Activated effector memory CD4-positive, alpha-beta T cell treated with Interleukin-2 at 50 U/mL for 16 hours (primary cell): ENCODE measurements at places on chromosomes 3 and 15.

- no peak for DNase-seq
Observed at GRCh38 chr3:105877336-105877910, 8.6 kb upstream of the CBLB start.

GRCh38 chr3:35944926-35945710 is 305.8 kb downstream of the ARPP21 start:
- DNase-seq = no peak

DNA sequence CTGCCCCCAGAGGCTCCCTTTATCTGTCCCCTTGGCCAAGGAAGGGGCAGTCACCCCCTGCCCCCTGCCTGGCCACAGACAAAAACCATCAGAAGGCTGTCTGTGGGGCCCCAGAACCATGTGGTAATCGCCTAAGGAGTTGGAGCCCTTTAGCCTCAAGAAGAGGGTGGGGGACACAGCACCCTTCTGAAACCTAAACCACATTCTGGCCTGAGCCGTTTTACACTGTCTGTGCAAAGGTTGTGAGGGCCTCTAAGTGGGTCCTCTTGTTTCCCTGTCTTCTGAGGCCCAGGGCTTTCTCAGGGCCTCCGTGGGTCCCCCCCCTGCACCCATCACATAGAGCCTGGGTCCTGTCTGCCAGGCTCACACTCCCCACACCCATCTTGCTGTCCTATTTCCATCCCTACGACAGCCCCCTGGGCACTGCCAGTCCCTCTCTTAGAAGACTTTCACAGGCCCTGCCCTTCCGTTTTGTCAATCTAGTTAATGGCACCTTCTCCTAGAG is 17.9 kb upstream of the RPUSD3 start:
- DNase-seq = no peak

GRCh38 chr15:69498987-69499386 is 46.4 kb downstream of the RPLP1 start:
- DNase-seq = no peak

- no peak for DNase-seq
Observed at GRCh38 chr15:57234156-57234555, 142.1 kb upstream of the CGNL1 start.

GRCh38 chr3:21170964-21171363 is 580.0 kb downstream of the ZNF385D start:
- DNase-seq = no peak

DNA sequence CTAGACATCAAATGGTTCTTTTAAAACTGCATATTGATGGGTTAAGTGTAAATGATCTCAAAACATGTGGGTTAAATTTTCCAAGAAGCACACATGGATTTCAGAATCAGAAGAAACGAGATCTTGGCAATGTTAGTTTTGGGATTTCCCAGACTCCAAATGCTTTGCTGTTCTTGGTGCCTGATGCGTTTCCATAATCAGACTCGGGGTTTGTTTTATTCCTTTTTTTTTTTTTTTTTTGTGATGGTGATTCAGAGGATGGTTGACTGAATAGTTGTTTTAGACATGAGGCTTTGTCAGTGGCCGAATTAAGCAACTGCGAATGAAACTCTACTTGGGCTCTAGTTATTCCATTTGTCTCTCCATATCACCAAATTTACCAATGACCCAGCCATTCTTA is 52.2 kb upstream of the FAM98B start:
- no peak for DNase-seq

GRCh38 chr3:13711911-13712650 is 163.2 kb downstream of the FBLN2 start:
- DNase-seq = no peak

DNA sequence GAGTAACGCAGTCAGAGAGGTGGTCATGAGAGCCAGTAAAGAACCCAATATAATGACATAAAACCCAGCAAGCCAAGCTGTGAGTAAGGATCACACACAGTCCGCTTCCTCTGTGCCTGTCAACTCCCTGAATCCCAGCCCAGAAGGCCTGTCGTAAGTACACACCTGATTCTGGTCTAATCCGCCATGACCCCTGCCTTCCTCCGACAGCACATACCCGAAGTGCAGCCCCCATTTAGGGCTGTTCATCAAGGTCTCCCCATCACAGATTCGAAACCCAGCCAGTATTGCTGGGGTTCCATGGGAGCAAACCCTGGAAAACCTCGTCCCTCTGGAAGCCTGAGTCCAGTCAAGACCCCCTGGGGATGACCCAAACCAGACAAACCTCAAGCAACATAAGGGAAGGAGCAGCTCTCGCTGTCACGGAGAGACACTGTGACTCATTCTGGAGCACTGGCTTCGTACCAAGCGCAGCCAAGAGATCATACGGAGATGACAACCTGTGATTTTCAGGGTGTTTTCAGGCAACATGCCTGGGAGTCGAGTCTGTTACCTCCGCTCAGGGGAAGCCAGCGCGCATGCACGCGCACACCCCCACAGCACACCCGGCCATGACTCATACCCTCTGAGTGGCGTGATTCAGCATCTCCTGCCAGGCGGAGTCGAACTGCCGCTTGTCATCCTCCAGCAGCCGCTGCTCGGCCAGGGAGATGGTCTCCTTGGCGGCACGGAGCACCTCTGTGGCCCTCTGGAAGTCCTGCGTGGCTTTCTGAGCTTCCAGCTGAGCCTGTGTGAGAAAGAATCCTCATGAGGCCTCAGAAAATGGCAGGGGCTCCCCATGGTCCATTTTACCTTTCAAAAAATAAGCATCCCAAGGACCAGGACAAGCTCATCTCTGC is 63.0 kb downstream of the SH3BP5 start:
- peak; percentile 86 for DNase-seq

DNA sequence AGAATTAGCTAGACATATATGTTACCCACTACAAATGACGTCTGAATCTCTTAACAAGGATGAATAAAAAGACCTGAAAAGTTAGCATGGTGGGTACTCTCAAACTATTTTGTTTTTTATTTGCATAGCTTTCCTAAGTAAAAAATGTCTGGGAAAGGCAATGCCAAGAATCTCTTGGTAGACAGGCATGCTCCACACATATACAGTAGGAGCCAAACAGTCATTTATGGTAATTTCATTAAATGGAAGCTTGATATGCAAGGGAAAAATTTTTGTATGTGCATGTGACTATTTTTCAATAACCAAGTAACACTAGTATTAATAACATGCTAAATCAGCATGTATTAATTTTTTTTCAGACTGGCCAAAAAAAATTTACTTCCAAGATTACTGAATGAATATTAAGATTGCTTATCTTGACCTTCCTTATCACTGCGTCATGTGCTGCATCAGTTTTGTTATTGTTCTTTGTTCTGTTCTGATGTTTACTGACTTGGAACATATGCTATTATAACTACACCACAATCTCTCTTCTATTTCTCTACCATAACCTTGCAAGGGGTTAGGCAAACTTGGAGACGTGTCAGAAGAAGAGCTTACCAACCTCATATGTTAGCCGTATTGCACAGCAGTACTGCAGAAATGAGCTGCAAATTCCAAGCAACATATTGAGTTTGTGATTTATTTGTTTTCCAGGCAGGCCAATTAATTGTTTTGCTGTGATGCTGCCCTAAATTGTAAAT is 255.3 kb downstream of the RBMS3 start:
- no peak for DNase-seq

- no peak for DNase-seq
Observed at GRCh38 chr3:149792452-149793270, at the start of gene ANKUB1. Gene ANKUB1, minus strand, starts transcription at chr3:149792554. Its CDS starts 188 bp downstream, at chr3:149792366.

DNA sequence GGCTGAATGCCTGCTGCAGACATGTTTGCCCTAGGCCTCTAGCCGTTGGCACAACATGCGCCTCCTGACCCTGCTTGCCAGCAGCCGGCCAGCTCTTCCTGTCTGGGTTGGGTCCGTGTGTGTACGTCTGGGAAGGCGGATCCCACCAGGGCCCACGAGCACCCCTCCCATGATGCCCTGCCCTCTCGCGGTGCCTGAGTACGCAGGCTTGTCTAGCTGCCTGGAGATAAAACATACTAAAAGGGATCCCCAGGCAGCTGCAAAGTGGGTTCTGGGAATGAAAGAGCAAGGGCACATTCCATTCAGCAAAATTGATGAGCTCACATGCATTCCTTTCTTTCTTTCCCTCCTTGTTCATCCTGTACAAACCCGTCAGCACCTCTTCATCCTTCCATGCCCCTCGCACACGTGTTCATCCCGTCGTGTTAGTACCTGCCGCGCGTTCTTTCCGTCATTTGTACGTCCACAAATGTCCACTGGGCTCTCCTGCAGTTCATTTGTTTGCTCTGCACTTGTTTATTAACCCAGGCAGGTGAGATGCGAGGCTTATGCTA is 74.3 kb downstream of the FBLN2 start:
- no peak for DNase-seq

GRCh38 chr15:58053315-58054153 is 12.0 kb downstream of the ALDH1A2 start:
- no peak for DNase-seq

DNA sequence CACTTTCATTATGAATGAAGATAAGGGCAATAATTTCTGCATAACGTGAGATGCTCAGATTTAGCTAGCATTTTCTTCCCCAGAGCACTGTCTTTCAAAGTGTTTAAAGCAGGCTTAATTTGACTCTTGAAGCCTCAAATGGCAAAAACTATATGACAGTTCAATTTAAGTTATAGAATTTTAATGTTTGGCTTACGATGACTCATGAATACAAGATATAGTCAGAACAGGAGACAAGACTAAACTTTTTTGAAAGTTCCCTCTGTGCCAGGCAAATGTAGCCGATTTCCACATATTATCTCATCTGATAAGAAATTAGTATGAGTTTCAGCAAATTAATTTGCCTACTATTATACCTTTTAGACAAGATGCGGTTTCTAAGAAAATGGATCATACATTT is 19.6 kb downstream of the ABI3BP start:
- no peak for DNase-seq

- no peak for DNase-seq
Observed at GRCh38 chr3:184409946-184410500, 30.2 kb downstream of the CHRD start.

- no peak for DNase-seq
Observed at GRCh38 chr3:64619216-64619615, 68.6 kb downstream of the ADAMTS9 start.

- DNase-seq = peak; percentile 27
Observed at GRCh38 chr3:31462050-31462569, 70.6 kb upstream of the STT3B start.

GRCh38 chr15:69750253-69750652 is 297.6 kb downstream of the RPLP1 start:
- DNase-seq = no peak

DNA sequence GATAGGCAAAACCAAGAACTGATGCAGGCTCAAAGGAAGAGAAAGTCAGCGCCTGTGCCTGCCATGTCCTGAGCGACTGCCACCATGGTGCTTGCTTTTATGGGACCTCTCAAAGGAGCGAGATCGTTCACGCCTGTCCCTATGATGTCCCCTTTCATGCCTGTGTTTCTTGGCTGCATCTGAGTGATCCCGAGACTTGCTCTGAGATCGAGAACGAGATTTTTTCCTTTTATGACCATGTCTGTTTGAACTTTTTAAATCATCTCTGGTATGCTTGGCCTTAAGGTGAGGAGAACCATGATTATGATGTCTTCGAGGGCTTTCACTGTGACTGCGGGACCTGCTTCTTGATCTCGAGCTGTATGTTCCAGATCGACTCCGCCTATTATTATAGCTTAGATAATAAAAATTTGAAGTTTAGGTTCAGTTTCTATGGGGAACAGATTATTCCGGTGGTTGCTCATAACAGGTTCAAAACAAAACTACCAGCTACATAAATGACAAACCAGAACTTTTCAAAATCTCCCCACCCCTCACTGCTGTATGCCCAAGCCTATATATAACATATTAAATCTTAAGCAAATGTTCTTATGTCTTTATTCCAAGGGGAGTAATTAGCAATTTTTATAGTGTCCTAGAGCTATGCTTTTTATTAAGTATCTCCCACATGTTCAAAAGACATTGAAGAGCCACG is 11.6 kb downstream of the CCNL1 start:
- no peak for DNase-seq

DNA sequence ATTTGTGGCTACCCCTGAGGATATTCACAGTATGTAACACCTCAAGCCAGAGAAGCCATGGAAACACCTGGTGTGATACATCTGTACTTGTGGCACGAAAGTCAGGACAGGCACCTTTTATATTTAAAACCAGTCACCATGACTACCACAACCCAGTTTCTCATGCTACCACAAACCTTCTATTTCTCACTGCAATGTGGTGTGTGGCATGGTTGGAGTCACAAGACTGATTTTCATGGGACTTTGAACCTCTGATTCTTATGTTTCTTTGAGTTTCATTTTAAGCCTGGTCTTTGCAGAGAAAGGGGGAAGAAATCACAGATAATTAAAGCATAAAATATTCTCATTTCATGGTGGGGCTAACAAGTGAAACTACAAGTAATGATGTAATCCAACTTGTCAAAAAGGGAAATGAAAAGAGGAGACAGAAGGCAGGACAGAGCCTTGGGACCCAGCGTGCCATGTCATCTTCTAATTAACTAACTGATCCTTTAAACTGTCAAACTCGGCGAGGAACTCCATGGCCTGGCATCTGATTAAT is 175.9 kb downstream of the PDZRN3 start:
- no peak for DNase-seq

DNA sequence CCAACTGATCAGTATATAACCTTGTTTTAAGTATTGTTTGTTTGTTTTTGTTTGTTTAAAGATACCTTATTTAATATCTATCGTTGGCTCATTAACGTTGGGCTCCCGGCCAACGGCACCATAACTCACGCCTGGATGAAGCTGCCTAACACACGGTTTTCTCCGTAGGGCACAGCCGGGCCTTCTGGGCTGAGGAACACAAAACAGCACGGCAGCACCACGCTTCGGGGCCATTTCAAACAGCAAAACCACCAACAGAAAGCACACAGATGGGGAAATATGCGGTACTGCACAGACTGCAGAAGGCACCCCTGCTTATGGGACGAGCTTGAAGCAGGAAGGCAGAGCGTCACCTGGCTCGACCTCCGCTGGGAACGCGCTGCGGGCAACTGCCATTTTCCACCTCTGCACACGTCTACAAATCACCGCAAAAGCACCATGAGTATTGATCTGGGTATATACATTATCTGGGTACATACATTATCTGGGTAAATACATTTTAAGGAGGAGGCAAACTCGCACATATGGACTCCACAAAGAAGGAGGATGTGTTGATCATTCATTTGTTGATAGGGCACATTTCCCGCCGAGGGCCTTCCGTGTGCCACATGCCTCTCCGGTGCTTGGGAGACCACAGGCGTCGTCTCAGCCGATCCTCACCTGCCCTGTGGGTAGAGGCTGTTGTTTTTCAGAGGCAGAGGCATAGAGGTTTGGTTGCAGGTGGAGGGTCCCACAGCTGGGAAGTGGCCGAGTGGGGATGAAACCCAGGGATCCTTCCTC is 123.7 kb upstream of the ATP2B2 start:
- DNase-seq = no peak

DNA sequence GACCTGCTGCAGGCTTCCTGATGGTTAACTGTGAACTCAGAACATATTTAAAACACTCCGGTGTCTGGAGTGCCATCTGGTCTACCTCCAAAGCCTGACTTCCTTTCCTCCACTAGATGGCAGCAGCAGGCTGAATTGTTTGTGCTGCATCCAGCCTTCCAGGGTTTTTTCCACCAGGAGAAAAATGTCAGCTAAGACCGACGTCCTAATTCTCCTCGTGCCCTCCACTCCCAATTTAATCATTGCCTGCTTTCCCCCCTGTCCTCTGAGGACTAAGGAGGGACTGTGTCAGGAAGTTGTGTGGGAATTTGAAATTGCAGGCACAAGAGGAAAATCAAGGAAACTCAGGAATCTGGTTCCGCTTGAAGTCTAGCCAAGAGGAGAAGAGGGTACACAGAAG is 165.2 kb upstream of the UMPS start:
- peak; percentile 11 for DNase-seq

GRCh38 chr3:116614795-116615362 is 94.7 kb upstream of the TUSC7 start:
- DNase-seq = no peak
